ENCODE measurements at places on chromosomes 6 and 20. TPM values are rescaled to one million over a fixed set of nuclear protein-coding genes. Genes with fewer than 3 reads are reported as not detected.

BNIP5 gene
- total RNA-seq = not detected

OCSTAMP gene
- total RNA-seq = not detected

COL9A3 gene
- total RNA-seq = not detected

KIF13A gene
- 33.5 TPM for total RNA-seq

Measured in MCF 10A (cell line).